ENCODE measurements at places on chromosomes 7 and 10. TPM values are rescaled to one million over a fixed set of nuclear protein-coding genes. Genes with fewer than 3 reads are reported as not detected.

- peak overlapping the region; percentile 96 for H3K27ac ChIP-seq
- peak overlapping the region; percentile 66 for H3K4me3 ChIP-seq
- no peaks in the 10 kb centered on the region for H3K27me3 ChIP-seq
- no peaks in the 10 kb centered on the region for H3K36me3 ChIP-seq
- peaks cover 34% of the 10 kb centered on the region for H3K4me1 ChIP-seq
Measured at GRCh38 chr7:106110885-106111654, 1.0 kb downstream of the SYPL1 start.

- no peaks in the 10 kb centered on the region for H3K4me1 ChIP-seq
- no peaks in the 10 kb centered on the region for H3K36me3 ChIP-seq
- no peak for DNase-seq
- no peak overlapping the region for H3K4me3 ChIP-seq
Measured at GRCh38 chr7:42262964-42263363, 26.0 kb upstream of the GLI3 start.

DNA sequence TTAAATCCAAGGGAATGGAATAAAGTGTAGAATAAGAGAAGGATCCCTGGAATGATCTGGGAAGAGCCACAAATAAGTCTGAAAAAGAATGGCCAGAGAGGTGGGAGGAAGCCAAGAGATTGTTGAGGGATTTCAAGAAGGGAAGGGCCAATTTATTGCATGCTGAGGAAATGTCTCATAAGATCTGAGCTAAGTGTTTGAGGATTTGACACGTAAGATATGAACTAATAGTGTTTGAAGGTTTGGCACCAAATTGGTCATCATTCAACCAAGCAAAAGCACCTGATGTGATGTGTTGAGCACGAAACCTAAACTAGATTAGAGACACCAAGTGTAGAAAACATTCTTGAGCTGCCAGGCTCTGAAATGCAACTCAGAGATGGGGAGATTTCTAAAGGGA lies 97.9 kb downstream of the TSPAN12 start:
- no peaks in the 10 kb centered on the region for H3K27me3 ChIP-seq
- H3K4me3 ChIP-seq, result no peak overlapping the region
- no peak overlapping the region for H3K27ac ChIP-seq
- H3K36me3 ChIP-seq, result no peaks in the 10 kb centered on the region
- DNase-seq, result no peak
- no peaks in the 10 kb centered on the region for H3K4me1 ChIP-seq

Gene WEE2
- not detected for total RNA-seq

Gene NEUROD6
- not detected for total RNA-seq

DNA sequence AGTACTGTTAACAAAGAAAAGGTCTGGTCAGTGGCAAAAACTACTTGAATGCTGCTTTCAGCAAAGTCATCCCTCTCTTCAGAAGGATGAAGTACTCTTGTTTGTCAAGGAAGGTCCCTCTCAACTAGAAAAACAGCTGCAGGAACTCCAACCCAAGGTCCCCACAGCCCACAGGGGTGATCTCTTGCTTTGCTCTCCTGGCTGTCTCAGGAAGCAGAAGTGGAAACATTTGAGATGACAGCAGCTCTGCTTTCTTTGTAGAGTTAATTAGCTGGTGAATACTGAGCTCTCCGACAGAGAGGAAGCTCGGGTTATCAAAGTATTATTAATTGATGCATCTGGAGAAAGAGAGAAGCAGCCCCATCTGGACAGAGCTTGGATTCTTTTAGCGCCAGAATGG lies 25.4 kb upstream of the LRGUK start:
- no peaks in the 10 kb centered on the region for H3K4me1 ChIP-seq
- no peak overlapping the region for H3K27ac ChIP-seq
- DNase-seq, result no peak
- H3K36me3 ChIP-seq, result no peaks in the 10 kb centered on the region
- H3K27me3 ChIP-seq, result no peaks in the 10 kb centered on the region

GRCh38 chr10:69869291-69869961 lies 67.7 kb downstream of the COL13A1 start:
- no peak for DNase-seq
- H3K27ac ChIP-seq, result no peak overlapping the region
- H3K27me3 ChIP-seq, result no peaks in the 10 kb centered on the region
- H3K4me3 ChIP-seq, result no peak overlapping the region
- no peaks in the 10 kb centered on the region for H3K36me3 ChIP-seq
- no peaks in the 10 kb centered on the region for H3K4me1 ChIP-seq

Gene PLCE1
- total RNA-seq, result 14.3 TPM
